DMS53 (cell line): ENCODE measurements at places on chromosomes 7 and 10.
A peak's percentile ranks its signal among the peaks of the same experiment; 100 is the strongest.

DNA sequence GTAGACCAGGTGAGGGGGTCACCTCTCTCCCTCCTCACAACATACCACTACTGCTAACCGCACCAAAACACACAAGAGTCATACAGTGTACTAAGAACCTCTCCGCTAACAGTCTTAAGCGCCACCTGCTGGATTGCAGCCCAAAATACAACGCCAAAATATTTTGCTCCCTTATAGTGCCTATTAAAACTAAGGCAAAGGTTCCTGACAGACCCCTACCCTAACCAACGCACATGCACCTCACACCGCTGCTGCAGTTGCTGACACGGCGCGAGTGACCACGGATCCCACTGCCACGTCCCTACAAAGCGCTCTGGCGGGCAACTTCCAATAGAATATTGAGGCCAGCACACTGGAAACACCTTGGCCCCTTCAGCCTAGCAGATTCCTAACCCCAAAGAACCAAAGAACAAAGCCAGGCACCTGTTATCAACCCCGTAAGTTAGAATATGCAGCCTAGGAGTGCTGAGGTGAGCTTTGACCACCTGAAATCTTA, 563.6 kb upstream of the SEMA3D start:
- peak; percentile 75 for DNase-seq

DNA sequence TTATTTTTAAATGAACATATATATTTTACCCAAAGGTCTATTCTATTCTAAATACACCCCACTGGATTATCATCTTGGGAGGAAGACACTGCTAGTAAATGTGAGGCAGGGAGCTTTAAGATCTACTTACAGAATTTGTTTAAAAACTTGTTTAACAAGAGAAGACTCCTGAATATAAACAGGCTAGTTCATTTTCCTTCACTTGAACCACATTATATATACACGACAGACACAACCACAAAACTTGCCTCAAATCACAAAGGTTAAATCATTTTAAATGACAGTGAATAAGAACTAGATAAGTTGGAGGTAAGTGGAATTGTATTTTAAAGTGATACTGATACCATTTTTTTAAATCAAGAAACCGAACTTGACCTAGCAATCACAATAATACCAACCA, 109.2 kb downstream of the ATE1 start:
- no peak for DNase-seq

DNA sequence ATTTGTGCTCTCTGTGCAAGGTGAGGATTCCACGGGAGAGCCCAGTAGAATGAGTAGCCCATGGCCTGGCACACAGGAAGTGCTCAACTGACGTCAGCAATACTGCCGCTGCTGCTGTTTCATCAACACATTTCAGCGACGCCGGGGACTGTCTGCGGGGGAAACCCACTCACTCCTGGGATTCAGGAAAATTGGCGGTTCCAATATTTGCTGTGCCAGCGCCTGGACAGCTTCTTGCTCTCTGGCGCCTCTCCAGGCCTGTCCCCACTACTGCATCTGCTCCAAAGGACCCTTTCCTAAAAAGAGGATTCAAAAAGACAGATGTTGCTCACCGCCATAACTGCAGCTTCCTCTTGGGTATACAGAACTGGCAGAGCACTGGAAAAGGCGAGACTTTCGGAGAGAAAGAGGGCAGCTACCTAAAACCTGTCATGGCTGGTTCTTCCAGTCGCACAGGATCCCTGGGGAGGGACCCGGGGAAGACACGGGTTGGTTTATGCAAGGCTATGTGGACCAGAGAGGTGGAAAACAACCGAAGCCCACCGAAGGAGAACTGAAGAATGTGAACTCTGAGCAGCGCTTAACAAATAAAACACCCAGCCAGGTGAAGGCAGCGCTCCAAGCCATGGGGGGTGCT, 39.7 kb upstream of the ENO4 start:
- DNase-seq, result peak; percentile 79

GRCh38 chr7:19333706-19334105, 188.5 kb upstream of the FERD3L start:
- DNase-seq, result no peak

DNA sequence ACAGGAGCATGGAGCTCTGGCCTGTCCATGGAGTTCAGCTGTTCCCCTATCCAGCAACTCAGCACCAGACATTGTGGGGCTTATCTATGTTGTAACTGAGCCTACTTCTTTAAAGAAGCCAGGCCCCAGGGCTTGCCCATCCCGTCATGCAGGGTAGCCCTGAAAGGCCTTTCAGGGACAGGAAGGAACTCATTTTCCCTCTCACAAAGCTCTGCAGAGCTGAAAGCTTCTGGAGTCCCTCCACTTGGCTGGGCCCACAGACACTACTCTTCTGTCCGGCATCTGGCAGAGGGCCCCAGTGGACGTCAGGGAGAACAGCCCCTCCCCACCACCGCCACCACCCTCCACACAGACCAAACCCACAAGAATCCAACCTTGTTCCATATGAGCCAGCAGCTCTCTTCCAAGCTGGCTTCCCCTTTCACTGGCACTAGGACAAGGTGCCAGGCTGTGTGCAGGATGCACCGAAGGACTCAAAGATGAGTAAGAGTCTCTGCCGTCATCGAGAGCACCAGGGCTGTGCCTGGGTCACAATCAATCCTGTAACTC, 33.1 kb downstream of the DENND2A start:
- no peak for DNase-seq

GRCh38 chr7:42639930-42640329, 271.9 kb downstream of the C7orf25 start:
- no peak for DNase-seq

DNA sequence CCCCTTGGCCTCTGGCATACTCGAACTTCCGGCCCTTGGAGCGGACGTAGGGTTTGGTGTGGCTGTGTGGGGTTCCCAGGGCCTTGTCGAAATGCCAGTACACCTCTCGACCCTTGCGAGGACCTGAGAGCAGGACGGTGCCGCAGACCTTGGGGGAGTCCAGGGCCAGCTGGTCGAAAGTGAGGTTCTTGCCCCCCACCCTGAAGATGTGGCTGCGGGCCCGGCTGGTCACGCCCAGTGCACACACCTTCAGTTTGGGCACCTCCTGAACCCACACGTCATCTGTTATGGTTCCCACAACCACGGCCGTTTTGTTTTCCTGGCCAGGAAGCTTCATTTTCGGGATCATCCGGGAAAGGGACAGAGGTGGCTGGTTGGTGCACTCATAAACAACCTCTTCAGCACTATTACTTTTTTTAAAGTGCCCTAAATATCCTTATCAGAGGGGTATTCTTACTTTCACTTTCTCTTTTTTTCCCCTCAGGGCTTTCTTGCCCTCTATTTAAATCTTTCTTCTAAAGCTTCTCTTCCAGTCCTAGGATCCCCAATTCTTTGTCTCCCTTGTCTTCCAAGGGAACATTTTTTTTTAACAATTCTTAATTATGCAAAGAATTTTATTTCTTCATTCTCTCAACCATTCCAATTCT, 44.9 kb upstream of the FAM3C start:
- DNase-seq, result peak; percentile 24

DNA sequence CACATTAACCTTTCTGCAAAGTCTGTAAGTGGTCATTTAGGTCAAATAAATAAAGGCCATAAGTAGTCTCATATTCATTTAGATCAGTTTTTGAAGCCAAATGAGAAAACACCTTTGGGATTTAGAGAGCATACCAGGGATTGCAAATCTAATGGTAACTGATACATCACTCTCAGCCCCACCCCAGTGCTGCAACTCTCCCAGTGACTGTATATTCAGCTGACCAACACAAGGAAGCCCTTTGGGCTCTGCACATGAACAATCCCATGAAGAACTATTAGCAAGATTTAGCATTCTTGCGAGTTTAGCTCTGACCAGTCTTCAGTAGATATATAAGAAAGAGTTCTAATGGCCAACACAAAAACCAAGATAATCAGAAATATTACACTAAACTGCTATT, 252.3 kb downstream of the CSTF2T start:
- no peak for DNase-seq

- no peak for DNase-seq
These were observed 37.9 kb downstream of the ZNF138 start for GRCh38 chr7:64832136-64832535.
